ENCODE measurements at places on chromosomes 4 and X.
A peak's percentile ranks its signal among the peaks of the same experiment; 100 is the strongest.

- DNase-seq: no peak
Measured at GRCh38 chr4:87375719-87376291, 15.2 kb downstream of the HSD17B11 start.

DNA sequence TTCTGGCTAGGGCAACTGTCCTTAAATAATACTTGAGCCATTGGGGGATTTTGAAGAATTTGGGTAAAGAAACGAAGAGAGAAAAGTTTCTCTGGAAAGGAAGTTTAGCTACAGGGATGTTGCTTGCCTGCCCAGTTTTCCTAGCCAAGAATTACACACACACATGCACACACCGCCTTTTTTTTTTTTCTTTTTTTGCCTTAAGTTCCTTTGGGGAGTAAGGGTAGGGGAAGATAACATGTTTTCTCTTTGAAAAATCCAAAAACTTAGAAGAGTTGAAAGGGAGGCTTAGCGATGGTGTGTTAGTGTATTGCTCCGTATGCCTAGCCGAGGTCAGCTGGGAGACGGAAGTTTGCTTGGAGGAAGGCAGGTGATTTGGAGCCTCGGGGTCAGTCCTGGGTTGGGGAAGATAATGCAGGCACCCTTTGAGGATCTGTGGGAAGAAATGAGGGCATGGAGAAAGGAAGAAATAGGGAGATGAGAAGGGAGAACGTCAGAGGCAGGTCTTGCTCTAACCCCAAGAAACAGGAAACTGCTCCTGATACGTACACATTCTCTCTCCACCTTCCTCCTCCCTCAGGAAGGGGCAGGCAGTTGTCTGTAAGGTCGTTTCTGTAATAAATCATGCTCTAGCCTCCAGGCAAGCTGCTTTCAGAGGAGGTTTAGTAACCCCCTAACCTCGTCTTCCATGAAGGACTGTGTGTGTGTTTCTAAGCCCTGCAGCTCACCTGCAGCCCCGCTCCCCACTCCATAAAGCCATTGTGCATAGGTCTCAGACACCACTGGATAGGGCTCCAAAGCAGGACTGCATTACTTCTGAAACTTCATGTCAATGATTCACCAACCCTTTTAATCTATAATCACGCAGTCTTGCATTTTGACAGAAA, 10.5 kb downstream of the KLF3 start:
- peak; percentile 68 for DNase-seq

DNA sequence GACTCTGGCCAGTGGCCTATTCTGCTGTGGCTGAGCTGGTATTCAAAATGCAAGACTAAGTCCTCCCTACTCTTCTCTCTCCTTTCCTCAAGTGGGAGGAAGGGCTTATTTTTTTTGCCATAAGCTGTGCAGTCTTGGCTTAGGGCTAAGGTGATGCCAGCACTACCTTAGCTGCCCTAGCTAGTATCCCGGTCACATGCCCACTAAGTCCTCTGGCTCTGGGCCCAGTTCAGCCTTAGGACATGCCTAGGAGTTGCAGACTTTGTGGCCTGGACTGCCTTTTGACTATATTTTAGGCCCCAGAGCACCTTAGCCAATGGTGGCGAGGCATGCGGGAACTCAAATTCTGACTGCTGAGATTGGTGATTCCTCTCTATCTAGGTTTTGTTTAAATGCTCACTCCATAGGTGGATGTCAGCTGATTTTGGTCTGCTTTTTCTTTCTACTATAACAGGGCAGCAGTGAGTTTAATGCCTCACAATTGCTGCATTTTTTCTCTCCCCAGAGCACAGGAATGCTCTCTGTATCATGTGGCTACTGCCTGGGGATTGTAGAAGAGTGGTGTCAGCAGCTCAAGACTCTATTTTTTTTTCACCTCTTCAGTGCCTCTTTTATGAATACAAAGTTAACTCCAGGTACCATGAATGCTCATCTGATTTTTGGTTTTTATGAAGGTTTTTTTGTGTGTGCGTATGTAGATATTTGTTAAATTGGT, 472.9 kb upstream of the GRID2 start:
- no peak for DNase-seq

DNA sequence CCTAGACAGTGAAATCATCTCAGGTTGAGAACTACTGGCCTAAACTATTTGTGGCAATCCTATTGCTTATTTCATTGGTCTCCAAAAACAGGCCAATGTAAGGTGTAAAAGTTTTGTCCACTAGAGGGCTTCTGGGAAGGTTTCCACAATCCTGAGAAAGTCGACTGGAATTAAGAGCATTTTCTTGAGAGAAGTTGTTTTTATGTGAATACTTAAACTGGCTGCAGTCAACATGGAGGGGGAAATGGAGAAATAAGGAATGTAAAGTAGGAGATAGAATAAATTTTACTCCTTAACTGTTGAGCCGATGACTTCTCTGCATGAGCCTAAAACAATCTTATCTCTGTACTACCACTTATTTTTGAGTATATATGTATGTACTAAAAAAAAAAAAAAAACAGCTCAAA, 11.0 kb upstream of the EIF4E start:
- DNase-seq: no peak

GRCh38 chrX:45762699-45763647, 562.3 kb upstream of the DIPK2B start:
- no peak for DNase-seq

- no peak for DNase-seq
Measured at GRCh38 chr4:140426610-140427105, 790 bp downstream of the CLGN start.

DNA sequence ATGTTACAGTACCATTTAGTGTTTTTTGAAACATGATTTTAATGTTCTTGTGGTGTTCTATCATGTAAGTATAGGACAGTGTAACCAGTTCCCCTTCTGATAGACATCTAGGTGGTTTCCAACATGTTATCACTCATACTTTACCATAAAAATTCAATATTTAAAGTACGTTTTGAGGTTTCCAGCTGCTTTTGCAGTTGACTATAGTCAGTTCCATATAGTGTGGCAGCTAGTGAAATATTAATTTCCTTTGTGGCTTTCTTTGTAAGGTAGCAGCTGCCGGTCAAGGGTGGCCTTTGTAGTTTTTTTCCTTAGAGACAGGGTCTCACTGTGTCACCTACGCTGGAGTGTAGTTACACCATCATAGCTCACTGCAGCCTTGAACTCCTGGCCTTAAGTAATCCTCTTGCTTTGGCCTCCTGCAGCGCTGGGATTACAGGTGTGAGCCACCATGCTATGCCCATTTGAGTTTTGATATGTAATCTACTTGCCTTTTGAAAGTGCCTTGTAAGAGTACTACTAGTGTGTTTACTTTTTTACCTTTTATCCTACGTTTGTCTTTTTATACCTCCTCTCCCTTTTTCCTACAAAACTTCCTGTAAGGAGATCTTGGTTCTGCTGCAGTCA, 63.0 kb downstream of the ARHGAP10 start:
- DNase-seq: no peak

DNA sequence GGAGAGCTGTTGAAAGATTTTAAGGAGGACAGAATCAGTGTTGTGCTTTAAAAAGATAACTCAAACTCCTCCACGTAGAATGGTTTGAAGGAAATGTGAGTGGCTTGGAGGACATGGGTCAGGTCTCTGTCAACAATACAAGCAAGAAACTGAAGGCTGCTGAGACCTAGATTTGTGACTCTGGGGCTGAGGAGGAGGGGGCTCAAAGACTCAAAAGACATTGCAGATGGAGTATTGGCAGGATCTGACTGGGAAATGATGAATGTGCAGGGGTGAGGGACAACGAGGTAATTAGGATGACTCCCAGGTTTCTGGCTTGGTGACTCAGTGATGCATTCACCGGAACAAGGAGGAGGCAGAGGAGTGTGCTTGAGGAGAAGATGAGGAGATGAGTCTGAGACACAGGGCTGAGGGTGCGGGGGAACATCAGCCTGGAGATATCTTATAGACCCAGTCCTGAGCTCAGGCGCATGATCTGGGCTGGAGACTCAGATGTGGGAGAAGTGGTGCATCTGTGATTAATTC, 3.3 kb upstream of the RPS4X start:
- no peak for DNase-seq

- no peak for DNase-seq
Measured at GRCh38 chrX:133985967-133986683, 731 bp upstream of the GPC3 start.

- no peak for DNase-seq
Measured at GRCh38 chr4:79772510-79772909, 300.5 kb downstream of the ANTXR2 start.

- DNase-seq: no peak
Measured at GRCh38 chr4:64306255-64306565, 103.0 kb downstream of the TECRL start.

GRCh38 chr4:52317981-52318380, 266.9 kb downstream of the SPATA18 start:
- DNase-seq: peak; percentile 75

DNA sequence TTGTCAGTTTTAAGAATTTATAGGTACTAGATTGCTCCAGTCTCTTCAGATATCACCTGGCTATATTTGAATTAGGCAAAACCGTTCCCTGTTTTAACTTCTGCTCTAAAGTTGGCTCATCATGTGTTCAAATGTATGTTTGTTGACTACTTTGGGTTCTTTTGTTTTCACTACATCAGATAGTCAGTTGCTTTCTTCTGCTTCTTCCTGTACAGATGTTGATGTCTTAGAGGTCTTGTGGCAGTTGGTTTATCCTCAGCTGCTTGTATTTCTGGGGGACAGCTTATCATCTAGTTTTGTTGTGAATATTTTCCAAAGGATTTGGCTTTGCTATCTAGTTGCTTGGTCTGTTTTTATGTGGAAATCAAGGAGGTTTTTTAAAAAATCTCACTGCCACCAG, 28.0 kb downstream of the TBC1D19 start:
- DNase-seq: no peak

- DNase-seq: no peak
Measured at GRCh38 chr4:101911616-101912015, 121.1 kb downstream of the BANK1 start.

DNA sequence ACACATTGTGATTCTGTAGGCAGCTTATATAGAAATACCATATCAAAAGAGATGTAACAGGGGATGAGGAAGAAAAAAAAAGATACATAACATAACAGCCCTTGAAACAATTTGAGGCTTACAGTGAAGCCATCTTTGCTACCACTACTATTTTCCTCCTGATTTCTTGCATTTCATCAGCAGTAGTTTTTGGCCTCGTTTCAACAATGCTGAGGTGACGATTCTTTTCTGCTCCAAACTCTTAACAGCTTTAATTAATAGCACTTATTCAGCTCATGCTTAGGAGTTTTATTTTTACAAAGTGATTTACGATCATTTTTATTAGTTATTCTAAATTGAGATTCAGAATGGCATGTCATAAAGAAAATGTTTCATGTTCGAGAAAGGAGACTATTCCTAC, 163.2 kb downstream of the DCK start:
- no peak for DNase-seq

GRCh38 chrX:150565551-150565950, 2.9 kb upstream of the MTM1 start:
- DNase-seq: no peak

- DNase-seq: peak; percentile 42
Measured at GRCh38 chr4:7431696-7432530, 2.8 kb downstream of the PSAPL1 start.

GRCh38 chr4:106048250-106048971, 153.1 kb downstream of the NPNT start:
- no peak for DNase-seq

DNA sequence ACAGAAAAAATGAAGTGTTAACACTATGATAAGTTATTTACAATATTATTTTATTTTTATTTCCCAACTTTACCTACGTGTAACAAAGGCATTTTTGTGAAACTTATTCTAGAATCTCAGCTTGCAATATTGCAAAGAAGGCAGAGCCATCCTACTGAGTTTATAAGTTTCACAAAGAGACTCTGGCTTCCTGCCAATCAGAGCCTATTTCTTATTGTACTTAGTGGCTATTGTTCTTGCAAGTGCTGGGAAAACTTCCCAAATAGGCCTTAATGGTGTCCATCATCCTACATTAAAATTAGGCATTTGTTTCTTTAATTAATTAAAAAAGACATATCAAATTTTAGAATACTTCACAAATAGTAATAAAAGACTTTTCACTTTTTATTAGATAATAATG, 233.2 kb downstream of the EPHA5 start:
- no peak for DNase-seq

DNA sequence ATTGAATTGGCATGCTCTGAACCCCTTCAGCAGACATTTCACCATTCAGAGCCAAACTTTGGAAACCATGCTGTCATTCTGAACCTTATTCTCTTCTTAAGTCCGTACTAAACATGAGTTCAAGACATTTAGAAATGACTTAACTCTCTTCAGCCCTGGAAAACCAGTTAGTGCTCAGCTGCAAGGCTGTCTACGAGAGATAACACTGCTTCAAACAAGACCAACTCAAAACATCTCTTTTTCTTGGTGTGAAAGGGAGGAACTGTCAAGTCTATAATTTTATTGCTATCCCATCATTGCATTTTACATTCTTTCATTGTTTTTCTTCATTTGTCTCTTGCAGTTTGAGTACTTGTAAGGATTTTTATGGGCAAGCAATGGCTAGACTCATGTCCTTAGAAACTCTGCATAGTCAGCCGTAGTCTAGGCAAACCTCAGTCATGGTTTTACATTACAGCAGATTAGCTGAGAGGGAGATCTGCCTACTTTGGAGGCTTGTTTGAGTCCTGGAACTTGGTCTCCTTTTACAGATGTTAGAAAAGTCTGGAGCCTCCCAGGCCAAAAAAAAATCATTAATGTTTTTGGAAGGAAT, 120.6 kb upstream of the JADE1 start:
- no peak for DNase-seq

GRCh38 chr4:105135785-105136184, 10.9 kb upstream of the TET2 start:
- no peak for DNase-seq

- DNase-seq: no peak
Measured at GRCh38 chrX:104280609-104281008, 25.9 kb upstream of the ESX1 start.

DNA sequence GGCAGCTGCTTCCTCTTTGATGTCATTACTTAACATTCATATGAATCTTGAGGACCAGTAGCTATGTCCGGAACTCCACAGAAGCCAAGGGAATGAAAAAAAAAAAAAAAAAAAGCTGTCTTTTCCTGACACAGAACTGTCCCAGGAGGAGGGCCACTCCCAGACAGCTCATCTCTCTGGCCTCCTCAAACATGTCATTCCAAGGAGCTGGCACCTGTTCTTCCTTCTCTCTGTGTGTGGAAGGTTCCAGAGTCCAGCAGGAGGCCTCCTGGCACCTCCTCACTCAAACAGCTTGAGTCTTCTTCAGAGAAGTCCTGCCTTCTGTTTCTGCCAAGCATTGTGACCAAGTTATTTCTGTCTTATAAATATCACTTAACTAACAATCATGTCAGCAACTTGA, 458.5 kb downstream of the AFF2 start:
- no peak for DNase-seq

GRCh38 chrX:14274691-14275090, 245.0 kb upstream of the GEMIN8 start:
- no peak for DNase-seq

DNA sequence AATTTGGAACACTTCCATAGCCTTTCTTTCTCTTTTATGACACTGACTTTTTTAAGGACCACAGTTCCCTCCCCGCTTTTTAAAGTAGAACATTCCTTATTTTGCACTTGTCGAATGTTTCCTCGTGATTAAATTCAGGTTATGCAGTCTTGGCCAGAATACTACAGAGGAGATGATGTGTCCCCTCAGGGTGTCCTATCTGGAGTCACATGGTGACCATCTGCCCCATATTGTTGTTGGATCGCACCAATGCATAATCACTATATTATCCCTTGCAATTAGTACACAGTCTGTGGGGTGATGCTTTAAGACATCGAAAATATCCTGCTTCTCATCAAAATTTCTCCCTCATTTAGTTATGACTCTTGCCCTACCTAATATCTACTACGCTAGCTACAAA, 27.4 kb downstream of the WDFY3 start:
- no peak for DNase-seq

Measured in PC-9 (cell line).